ENCODE measurements at places on chromosomes 3 and 15.

DNA sequence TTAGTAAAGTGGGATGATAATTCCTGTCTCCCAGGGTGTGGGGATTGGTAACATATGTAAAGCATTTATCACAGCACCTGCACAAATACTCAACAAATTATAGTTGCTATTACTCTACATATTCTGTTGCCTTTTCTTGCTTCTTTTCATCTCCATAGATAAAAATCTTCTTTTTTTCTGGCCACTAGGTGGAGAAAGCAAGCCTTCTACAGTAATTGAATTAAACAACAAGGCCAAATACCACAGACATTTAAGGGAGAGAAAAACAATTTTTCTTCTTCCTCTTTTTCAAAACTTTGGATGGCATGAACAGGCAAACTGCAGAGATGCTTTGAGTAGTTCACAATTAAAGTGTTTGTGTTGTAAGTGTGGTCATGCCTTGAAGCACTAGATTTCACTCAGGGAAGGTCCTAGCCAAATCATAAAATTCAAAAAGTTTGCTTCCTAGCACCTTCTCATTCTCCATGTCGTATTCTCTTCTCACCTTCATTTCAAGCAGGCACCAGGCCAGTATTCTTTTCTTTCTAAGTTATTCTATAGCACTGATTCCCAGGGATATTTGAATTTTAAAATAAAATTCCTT lies 493.4 kb upstream of the TGFBR2 start:
- DNase-seq: peak; percentile 45

- DNase-seq: no peak
These were observed 82.9 kb downstream of the LDHAL6B start for GRCh38 chr15:59289574-59289973.

GRCh38 chr15:33243393-33243792 lies 48.9 kb upstream of the FMN1 start:
- no peak for DNase-seq

GRCh38 chr15:82062479-82063454 lies 16.9 kb upstream of the MEX3B start:
- DNase-seq: no peak

- DNase-seq: no peak
These were observed 44.8 kb upstream of the UBE2E1 start for GRCh38 chr3:23760871-23761373.
